ENCODE measurements at places on chromosomes 7 and 10. TPM values are rescaled to one million over a fixed set of nuclear protein-coding genes. Genes with fewer than 3 reads are reported as not detected.

STAG3 gene
- total RNA-seq = 1.6 TPM

DNA sequence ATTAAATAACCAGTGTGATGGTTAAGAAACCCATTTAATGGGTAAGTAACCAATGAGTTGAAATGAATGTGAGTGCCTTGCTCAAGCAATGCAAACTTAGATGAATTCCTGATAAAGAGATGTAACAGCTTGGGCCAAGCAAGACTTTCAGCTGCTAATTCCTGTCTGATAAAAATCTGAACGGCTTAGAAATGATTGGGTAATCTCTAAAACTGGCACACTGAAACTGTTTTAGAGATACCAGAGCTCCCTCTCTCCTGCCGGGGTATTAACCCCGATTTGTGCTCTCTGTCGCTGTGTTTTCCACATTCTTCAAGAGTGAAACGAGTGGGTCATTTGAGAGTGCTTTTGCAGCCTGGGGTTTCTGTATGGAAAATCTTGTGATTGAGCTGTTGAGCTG lies 534.9 kb upstream of the GALNT17 start:
- no peak for DNase-seq
- peaks cover 63% of the 10 kb centered on the region for H3K27me3 ChIP-seq
- peaks cover 17% of the 10 kb centered on the region for H3K36me3 ChIP-seq
- peak overlapping the region; percentile 84 for H3K4me3 ChIP-seq
- no peak overlapping the region for H3K27ac ChIP-seq

- H3K27me3 ChIP-seq = no peaks in the 10 kb centered on the region
- H3K36me3 ChIP-seq = peaks cover 6% of the 10 kb centered on the region
- DNase-seq = no peak
These were observed 527 bp upstream of the BCAP29 start for GRCh38 chr7:107579554-107579884.

- H3K36me3 ChIP-seq = no peaks in the 10 kb centered on the region
- no peak for DNase-seq
- peaks cover 3% of the 10 kb centered on the region for H3K27me3 ChIP-seq
- H3K4me1 ChIP-seq = peaks cover 41% of the 10 kb centered on the region
These were observed 167.7 kb upstream of the NPVF start for GRCh38 chr7:25395976-25396375.

GRCh38 chr10:66941491-66941890 lies 15.7 kb downstream of the LRRTM3 start:
- peaks cover 15% of the 10 kb centered on the region for H3K4me1 ChIP-seq
- no peaks in the 10 kb centered on the region for H3K27me3 ChIP-seq
- DNase-seq = no peak
- no peaks in the 10 kb centered on the region for H3K36me3 ChIP-seq
- H3K27ac ChIP-seq = no peak overlapping the region

RBM20 gene
- 2.8 TPM for total RNA-seq

DNA sequence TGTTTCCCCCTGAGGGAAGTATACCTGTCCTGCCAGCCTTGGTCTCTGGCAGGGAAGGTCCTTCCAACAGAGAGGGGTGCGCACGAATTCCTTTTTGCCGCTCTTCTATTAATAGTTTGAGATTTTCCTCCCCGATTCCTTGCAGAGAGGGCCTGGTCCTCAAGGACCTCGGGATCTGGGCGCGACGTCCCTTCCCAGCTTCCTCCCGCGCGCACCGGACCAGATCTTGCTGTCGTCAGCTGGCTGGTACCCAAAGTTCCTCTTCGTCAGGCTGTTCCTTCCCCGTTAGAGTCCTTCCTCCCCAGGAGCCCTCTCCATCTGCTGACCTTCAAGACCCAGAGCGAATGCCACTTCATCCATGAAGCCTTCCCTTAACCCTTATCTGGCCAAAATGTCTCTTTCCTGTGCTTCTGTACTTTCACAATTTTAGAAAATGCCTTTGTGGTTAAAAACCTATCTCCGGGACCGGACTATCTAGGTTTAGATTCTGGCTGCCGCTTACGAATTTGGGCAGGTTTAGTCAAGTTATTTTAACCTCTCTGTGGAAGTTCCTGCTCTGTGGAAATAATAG lies 851 bp upstream of the GOT1 start:
- no peak for DNase-seq
- H3K27ac ChIP-seq = peak overlapping the region; percentile 97
- H3K27me3 ChIP-seq = no peaks in the 10 kb centered on the region
- H3K4me1 ChIP-seq = peaks cover 29% of the 10 kb centered on the region

All from type B pancreatic cell (in vitro differentiated cells).